ENCODE measurements at places on chromosomes 3 and 15. TPM values are rescaled to one million over a fixed set of nuclear protein-coding genes. Genes with fewer than 3 reads are reported as not detected.

IP6K1 gene
- 35.7 TPM for total RNA-seq

- DNase-seq: no peak
Observed at GRCh38 chr3:58003093-58003492, 5.1 kb upstream of the FLNB start.

DNA sequence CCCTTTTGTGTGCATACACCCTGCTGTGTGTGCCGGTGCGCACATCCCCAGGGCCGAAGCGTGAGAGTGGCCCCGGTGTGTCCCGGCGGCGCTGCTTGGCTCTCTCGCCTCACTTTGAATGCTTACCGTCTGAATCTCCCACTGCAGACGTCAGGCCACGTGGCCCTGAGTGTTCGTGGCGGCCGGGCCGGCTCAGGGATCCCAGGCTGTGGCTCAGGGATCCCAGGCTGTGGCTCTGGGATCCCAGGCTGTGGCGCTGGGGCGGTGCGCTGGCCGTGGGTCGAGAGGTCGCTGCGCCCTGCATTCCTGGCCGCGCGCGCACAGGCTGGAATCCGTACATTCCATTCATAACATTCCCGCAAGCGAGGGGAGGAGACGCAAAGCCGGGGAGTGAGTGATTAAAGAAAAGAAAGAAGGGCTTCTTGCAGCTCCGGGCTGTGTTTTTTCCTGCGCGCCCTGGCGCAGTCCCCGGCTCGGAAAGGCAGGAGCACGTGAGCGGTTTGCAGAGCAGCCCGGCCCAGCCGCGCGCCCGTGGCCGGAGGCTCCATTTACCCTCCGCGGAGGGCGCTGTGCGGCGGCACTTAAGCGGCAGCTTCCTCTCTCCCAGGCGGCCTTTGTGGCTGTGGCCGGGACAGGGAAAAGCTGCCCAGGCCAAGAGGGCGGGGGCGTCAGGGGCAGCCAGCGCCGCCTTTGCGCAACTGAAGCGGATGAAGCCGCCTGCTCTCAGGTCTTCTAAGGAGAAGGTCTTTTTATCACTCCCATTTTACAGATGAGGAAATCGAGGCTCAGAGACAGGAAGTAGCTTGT is 87.0 kb upstream of the ALDH1L1 start:
- no peak for DNase-seq

LARP6 gene
- not detected for total RNA-seq

DNA sequence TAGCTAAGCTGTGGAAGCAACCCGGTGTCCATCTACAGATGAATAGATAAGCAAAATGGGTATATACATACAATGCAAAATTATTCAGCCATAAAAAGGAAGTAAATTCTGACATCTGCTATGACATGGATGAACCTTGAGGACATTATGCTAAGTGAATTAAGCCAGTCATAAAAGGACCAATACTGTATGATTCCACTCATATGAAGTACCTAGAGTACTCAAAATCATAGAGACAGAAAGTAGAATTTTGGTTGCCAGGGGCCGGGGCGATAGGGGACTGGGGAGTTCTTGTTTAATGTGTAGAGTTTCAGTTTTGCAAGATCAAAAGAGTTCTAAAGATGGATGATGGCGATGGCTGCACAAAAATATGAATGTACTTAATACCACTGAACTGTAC is 10.3 kb downstream of the EID1 start:
- DNase-seq: no peak

C2CD4A gene
- total RNA-seq: not detected

LCMT2 gene
- total RNA-seq: 12.6 TPM

CDCP1 gene
- 21.7 TPM for total RNA-seq

DNA sequence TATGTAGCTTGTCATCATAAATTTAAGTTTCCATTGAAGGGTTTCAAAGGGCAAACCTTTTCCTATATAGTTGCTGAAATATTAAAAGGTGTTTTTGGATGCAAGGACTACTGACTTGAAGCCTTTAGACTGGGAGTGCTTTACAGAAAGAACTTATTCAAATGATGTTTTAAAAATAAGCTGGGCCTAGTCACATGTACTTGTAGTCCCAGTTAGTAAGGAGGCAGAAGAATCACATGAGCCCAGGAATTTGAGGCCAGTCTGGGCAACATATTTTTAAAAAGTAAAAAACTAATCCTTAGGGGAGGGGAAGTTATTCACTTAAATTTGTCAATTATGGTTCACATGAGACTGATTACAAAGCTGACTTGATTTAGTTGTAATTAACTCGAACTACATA is 65.0 kb downstream of the SMARCC1 start:
- DNase-seq: no peak

SLC12A1 gene
- total RNA-seq: not detected

DNA sequence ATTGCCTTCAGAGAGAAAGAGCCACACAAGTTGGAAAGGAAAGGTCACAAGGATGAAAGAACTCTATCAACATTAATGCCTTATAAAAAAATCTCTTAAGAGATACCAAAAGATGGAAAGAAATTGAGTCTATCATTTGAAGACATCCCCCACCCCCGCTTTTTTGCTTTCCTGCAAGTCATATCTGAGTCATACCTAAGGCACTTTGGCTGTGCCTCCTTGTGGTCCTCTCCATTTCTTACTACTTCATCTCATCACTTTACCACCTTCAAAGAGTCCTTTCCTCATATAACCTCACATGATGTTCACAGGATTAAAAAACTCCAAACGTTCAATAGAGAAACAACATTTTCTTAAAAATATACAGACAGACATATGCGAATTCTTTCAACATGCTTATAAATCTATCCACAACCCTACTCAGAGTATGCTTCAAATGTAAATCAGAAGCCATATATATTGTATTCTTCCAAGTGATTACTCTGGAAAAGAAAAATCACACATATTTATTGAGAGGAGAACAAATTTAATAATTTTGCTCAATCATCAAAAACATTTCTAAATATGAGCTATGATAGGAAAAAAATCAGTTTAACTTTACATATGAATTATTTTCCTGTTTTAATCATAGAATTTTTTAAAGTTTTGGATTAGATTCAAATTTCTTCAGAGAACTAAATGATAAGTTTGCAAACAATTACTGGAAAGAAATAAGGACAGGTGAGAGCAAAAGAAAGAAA is 1003.9 kb upstream of the CFAP20DC start:
- DNase-seq: peak; percentile 19

GRCh38 chr3:52200981-52201679 is 3.2 kb downstream of the ALAS1 start:
- DNase-seq: no peak
